Neural cell (in vitro differentiated cells): ENCODE measurements at places on chromosomes 11 and 22. TPM values are rescaled to one million over a fixed set of nuclear protein-coding genes. Genes with fewer than 3 reads are reported as not detected.

The CDC45 gene
- 1.5 and 3.2 TPM in 2 replicates for polyA plus RNA-seq

The NUP50 gene
- polyA plus RNA-seq = 33.0 and 38.7 TPM in 2 replicates

The CARNS1 gene
- not detected in 2 replicates for polyA plus RNA-seq

The DUSP8 gene
- polyA plus RNA-seq = 3.5 and 7.1 TPM in 2 replicates

The JOSD1 gene
- polyA plus RNA-seq = 63.5 and 71.3 TPM in 2 replicates

The SMIM35 gene
- 0.12 TPM in 1 of 2 replicates, not detected in the other for polyA plus RNA-seq

The PPP2R1B gene
- polyA plus RNA-seq = 10.4 and 11.8 TPM in 2 replicates

The LDHAL6A gene
- not detected in 2 replicates for polyA plus RNA-seq

The OR8D1 gene
- not detected in 2 replicates for polyA plus RNA-seq

The SUSD2 gene
- polyA plus RNA-seq = 0.20 and 0.36 TPM in 2 replicates

The DRD4 gene
- 0.86 TPM in 1 of 2 replicates, not detected in the other for polyA plus RNA-seq

The C11orf87 gene
- 7.3 and 8.6 TPM in 2 replicates for polyA plus RNA-seq

The TRIM3 gene
- polyA plus RNA-seq = 81.7 and 120 TPM in 2 replicates

The ART1 gene
- polyA plus RNA-seq = not detected in 2 replicates

The TENM4 gene
- 16.8 and 24.8 TPM in 2 replicates for polyA plus RNA-seq

The FUT4 gene
- 0.62 and 1.1 TPM in 2 replicates for polyA plus RNA-seq

The MS4A6E gene
- polyA plus RNA-seq = not detected in 2 replicates
